Suppressor macrophage treated with lipopolysaccharide for 1 hour (primary cell): ENCODE measurements at places on chromosomes 6 and 20.

DNA sequence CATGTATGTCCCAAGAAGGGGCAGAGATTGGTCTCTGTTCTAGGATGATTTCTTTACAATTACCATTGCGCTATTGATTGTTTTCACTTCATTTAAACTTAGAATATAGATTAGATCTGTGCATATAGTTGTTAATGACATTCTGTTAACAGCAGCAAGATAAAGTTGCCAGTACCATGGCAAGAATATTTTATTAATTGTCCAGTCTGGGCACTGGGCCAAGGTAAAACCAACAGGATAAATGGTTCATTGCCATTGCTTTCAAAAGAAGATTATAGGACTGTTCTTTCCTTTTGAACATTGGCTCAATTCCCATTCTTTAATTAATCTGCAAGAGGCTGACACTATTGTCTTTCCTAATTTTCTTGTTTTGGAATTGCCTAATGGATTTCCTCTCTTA lies 592.4 kb downstream of the RFPL4B start:
- no peak for DNase-seq

- DNase-seq, result peak; percentile 4
Measured at GRCh38 chr6:156167625-156168071, 609.5 kb upstream of the ARID1B start.

GRCh38 chr20:7151676-7152470 lies 384.4 kb downstream of the BMP2 start:
- DNase-seq, result no peak

DNA sequence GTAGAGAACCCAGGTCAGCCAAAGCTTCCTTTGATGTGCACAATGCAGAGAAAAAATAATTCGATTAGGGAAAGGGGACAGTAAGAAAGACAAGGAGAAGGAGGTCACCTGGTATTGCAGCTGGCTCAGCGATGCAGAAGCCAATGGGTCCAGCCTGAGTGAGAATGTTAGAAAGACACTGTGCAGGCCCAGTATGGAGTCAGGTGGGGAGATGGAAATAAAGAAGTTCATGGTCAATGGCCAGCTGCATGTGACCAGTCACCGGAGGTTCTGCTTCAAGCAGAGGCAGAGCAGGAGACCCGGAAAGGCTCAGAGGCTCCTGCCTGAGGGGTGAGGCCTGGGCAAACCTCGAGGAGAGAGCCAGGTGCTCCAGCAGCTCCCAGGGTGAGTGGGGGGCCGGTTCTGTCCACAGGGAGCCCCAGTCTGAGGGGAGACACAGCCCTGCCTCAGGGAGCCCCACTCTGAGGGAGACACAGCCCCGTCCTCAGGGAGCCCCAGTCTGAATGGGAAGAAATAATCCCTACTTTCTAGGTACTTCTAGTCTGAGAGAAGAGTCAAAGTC lies 51.3 kb downstream of the LRFN2 start:
- no peak for DNase-seq
